Stimulated activated CD4-positive, alpha-beta T cell treated with anti-CD3 and anti-CD28 coated beads, Interleukin-4, amount 100 ng/mL, for 1 hour (primary cell): ENCODE measurements at places on chromosomes 6 and 20.
A peak's percentile ranks its signal among the peaks of the same experiment; 100 is the strongest.

DNA sequence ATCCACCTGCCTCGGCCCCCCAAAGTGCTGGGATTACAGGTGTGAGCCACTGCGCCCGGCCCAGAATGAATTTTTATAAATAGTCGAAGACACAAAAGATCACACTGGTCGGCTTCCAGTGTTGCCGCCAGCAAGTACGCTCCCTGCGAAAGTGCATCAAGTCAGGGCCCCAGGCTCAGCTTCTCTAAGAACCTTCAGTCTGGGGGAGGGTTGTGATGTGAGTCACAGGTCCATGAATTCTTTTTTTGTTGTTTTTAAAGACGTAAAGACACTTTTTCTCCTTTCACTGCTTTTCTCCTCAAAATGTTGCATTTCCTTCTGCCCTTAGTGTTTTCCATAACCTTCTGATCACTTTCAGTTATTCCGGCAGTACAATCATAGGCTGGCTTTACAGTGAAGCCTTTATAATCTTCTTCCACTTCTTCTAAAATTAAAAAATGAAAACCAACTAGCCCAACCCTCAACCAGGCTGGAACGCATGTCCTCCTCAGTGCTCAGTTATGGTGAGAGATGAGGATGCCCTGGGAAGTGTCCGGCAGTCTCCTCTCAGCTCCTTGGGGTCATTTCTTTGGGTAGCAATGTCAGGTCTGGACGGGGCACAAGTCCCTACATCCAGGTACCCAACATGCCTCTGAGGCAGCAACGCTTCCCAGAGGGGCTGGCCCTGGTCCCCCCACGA is 66.6 kb downstream of the CSE1L start:
- no peak for DNase-seq

DNA sequence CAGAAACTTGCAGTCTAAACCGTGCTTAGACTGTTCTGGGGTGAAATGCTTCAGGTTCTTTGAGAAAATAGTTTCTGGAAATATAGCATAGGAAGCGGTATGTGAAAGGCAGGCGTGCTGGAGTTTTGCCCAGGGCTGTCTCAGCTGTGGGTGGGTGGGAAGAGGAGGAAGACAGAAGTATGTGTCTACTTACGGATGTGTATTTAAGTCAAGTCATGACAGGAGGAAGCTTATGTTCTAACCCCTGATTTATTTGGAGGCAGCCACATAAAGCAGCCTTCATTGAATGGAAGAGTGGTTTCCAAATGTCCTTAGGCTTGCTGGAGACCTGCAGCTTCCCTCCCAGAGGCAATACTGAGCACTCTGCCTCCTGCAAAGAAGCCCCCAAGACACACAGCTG is 345.8 kb upstream of the PRND start:
- DNase-seq, result no peak

- no peak for DNase-seq
These were observed 125.8 kb downstream of the VEGFA start for GRCh38 chr6:43895656-43896328.

- no peak for DNase-seq
These were observed 413.4 kb upstream of the JARID2 start for GRCh38 chr6:14832427-14832826.

- no peak for DNase-seq
These were observed 191.0 kb downstream of the WDR27 start for GRCh38 chr6:169510871-169511270.

DNA sequence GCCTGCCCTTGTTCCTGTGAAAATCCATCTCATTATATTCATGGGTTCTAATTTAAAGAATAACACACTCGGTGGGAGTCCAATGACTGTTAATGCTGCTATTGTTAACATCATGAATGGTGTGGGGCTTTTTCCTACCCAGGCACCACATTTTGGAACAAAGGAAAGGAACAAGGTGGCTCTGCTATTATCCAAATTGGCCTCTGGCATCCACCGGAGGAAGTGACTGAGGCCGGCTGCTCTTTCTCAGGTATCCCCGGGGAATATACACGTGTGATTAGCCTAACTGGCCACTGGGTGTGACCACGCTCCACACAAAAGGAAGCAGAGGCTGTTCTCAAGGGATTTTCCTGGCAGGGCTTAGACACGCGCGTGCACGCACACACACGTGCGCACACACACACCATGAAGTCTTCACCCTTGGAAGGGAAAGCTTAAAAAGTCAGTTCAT is 601.2 kb upstream of the ARID1B start:
- no peak for DNase-seq

DNA sequence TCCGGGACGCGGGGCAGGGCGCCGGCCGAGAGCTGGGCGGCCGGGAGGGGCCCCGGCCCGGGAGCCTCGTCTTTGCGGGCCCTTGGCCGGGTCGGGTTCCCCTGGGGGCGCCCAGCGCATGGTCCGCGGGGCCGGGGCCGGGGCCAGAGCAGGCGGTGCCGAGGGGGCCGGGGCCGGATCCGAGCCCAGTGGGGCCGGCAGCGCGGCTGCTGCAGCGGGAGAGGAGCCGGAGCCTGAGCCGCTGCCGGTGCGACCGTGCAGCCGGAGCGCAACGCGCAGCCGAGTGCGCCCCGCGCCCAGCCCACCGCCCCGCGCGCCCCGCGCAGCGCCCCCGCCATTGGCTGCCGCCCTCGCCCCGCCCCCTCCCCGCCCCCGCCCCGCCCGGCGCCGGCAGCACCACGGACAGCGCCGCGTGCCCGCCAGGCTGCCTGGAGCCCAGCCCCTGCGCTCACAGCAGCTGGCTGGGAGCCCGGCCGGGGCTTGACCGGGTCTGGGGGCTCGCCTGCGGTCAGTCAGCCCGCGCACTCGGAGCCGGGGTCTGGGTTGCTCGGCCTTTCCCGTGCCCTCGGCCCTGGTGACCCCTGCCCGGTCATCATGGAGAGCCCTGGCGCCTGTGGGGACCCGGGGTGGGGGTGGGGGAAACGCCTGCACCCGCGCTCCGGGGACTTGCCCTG is at the start of gene HRH3:
Gene HRH3, minus strand, starts transcription at position 287 of the 674 bp plus-strand sequence. CDS start 308 bp downstream, outside the sequence.
- DNase-seq, result peak; percentile 44

DNA sequence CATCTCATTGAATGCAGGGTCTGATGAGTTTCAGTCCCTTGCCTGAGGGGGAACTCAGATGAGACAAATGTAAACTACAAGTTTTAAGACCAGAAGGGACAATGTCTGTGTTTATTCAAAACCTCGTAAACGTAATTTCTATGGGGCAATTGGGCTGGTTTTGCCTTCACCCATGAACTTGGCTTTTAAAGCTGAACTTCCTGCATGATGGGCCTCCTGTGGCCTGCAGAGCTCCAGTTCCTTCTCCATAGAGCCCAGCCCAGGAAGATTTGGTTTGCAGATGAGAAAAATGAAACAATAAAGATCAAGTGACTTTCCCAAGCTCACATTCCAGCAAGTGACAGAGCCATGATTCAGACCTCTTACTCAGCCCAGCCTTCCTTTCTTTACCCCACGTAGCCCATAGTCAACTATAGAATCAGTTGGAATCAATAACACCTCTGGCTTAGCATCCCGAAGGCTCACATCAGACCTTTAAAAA is 612.3 kb downstream of the UTRN start:
- DNase-seq, result no peak

DNA sequence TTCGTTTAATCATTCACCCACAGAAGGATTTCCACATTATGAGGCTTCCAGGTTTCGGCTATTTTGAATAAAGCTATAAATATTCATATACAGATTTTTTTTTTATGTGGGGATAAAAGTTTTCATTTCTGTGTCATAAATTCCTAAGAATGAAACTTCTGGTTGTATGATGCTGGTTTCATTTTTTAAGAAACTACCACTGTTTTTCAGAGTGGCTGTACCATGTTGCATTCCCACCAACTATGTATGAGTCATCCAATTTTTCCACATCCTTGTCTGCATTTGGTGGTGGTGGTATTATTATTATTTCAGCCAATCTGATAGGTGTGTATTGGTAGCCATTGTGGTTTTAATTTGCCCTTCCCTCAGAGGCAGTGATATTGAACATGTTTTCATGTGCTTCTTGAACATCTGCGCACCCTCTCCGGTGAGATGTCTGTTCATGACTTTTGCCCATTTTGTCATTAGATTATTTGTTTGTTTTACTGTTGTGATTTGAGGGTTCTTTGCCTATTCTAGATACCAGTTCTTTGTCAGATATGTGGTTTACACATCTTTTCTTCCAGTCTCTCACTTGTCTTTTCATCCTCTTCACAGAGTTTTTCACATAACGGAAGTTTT is 75.5 kb downstream of the DOK5 start:
- DNase-seq, result no peak

DNA sequence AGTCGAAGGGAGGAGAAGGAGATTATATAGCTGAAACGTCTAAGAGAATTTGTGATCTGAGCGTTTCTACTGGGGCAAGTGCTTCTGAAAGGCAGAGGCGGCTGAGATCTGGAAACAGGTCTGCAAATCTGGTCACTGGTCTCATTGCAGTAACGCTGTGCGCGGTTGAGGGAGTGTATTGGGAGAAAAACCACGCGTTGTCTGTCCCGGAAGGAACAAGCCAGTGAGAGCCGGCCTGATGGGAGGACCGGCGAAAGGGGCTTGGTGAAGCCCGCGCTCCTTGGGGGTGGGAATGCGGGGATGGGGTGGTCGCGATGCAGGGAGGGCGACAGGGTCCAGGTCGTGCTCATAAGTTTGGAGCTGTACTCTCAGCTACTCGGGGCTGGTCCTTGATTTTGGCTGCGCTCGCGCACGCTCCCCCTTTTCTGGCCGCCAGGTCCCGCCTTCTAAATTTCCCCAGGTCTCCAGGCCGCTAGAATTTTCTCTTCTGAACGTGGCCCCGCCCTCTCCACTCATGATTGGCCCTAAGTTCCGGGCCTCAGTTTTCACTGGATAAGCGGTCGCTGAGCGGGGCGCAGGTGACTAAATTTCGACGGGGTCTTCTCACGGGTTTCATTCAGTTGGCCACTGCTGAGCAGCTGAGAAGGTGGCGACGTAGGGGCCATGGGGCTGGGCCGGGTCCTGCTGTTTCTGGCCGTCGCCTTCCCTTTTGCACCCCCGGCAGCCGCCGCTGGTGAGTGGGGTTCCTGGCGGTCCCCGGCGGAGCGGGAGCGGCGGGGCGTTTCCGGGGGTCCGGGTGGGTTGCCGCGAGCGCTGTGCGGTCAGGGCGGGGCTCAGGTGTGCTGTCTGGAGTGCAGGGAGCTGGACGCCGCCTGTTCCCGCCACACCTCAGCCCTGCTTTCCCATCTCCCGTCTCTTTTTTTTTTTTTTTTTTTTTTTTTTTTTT is at the start of gene MICB:
Gene MICB, plus strand, starts transcription at position 615 of the 946 bp plus-strand sequence. Its CDS starts 49 bp downstream, at position 664.
- DNase-seq, result peak; percentile 87

- no peak for DNase-seq
These were observed 51.6 kb upstream of the FAM184A start for GRCh38 chr6:119129968-119130484.

- DNase-seq, result peak; percentile 55
These were observed 91.3 kb upstream of the PRDM1 start for GRCh38 chr6:105994591-105995390.

DNA sequence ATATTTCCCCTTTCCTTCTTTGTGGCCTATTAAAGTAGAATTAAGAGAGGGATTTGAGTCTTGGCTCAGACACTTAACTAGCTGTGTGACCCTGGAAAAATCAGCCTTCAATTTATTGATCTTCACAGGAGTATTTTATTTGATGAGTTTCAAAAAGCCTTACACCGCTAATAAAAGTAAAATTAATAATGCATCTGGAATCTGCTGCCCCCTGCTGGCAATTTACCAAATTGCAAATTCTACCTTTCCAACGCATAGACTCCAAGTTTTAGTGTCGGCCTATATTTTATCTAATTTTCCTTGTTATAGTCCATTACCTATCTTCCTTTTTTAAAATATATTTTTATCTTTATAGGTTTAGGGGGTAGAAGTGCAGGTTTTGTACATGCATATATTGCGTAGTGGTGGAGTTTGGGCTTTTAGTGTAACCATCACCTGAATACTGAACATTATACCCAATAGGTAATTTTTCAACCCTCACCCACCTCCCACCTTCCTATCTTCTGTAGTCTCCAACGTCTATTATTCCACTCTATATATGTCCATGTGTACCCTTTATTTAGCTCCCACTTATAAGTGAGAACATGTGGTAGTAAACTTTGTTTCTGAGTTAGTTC is 46.3 kb downstream of the GOPC start:
- peak; percentile 47 for DNase-seq

DNA sequence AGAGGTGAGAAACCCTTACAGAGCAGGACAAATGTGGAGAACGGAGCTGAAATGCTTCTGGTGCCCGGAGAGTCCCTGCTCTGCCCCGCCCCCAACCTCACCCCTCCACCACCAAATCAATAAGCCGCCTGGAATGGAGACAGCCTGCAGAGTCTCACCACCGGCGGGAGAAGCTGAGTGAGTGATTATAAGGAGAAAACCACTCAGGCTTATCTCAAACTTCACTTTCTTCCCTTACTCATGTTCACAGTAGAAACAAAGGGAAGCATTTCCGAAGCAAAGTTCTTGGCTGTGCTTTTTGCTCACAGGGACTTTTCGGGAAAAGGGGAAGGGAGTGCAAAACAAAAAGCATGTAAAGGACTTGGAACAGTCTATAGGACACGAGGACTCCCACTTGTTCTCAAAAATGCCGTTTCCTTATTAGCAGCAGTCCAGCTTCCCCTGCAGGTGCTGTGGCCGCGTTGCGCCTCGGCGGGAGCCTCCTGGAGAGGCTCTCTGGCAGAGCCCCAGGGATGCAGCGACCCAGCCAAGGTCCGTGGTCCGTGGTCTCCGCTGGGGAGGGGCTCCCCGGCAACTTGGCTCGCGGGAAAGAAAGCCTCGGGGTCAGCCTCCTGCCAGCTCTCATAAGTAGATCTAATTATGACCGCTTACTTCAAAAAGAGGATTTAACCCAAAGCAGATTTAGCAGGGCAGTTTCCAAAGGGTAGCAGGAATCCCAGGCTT is 64.8 kb upstream of the TMEM30A start:
- no peak for DNase-seq

- DNase-seq, result no peak
These were observed 1515.4 kb upstream of the DEFB115 start for GRCh38 chr20:29741894-29742698.
